ENCODE measurements at places on chromosomes 3 and 15. TPM values are rescaled to one million over a fixed set of nuclear protein-coding genes. Genes with fewer than 3 reads are reported as not detected.
A peak's percentile ranks its signal among the peaks of the same experiment; 100 is the strongest.

GRCh38 chr3:119702530-119703527 is at the start of gene CFAP91:
CFAP91 (plus strand) TSS chr3:119703022; CDS start chr3:119703099, 77 bp downstream.
- peak; percentile 92 for DNase-seq

- DNase-seq, result peak; percentile 91
These were observed 9.8 kb downstream of the RAB27A start for GRCh38 chr15:55279746-55280351.

DNA sequence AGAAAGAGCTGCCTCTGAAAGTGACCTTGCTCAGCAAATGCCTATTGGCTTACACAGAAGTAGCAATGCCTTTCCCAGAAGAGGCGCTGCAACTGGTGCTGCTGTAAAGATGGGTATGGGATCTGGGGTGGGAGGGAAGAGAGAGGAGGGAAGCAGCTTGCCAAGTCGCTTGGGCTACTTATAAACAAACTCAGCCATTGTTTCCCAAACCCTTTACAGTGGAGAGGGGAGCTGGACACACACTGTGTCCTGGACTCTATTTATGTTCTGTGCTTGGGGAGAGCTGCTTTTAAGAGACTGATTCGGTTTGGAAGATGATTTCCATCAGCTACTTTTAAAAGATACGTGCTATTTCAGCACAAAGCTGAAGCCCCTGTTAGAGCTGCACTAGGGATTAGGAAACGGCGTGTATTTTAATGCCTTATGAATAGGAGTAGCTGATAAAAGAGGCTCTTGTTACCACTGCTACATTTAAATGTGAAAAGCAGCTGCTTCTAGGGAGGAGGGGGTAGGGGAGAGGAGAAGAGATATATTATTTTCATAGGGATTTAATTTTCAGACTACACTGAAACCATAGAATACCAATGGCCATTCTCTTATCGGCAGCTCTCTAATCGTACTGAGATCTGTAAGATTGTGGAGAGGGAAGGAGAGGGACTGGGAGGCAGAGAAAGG is 440.6 kb downstream of the MCTP2 start:
- DNase-seq, result peak; percentile 89

DNA sequence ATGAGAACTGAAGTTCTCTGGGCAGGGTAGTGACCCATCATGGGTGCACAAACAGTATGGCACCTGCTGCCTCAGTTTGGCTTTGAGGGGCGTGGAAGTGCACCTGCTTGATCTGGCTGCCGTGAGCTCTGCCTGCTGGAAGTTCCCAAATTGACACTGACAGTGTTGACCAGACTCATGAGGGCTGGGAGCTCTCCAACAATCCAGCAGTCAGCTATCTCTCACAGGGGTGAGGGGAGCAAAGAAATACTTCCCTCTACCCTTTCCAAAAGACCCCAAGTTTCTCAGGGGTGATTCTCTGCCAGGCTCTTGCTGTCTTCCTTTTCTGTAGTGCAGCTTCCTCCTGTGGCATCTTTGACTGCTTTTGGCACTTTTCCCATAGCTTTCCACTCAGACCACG is 49.4 kb upstream of the ROBO1 start:
- no peak for DNase-seq

- DNase-seq, result no peak
These were observed 105.1 kb upstream of the STT3B start for GRCh38 chr3:31427623-31428022.

DNA sequence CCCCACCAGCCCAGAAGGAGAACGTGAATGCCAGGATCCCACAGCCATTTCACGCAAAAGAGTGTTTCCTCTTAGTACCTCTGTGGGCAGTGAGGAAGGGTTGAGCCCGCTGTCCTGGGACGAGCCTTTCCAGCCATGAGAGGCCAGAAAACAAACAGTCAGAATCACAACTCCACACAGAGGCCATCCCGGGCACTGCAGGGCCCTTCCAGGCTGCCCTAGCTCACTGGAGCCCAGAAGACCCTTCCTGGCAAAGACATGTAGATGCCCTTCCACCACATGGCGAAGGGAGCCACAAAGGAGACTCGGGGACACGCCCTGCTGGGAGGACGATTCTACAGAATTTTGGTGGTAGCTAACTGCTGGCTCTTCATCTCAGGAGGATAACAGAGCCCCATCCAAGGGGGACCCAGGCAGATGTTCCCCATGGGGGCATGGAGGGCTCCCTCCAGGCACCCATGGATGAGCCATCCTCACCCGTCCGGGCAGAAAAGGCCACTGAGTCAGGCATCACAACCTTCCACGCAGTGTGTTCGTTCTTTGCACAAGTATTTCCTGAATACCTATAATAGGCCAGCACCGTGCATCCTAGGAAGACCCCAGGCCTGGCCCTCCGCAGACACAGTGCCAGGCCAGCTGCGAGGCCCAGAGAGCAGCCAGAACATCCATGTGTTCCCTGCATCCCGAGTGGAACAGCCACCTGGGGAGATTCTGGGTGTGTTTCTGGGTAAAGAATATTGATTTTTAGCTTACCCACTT is 47.2 kb downstream of the SLC12A8 start:
- peak; percentile 69 for DNase-seq

DNA sequence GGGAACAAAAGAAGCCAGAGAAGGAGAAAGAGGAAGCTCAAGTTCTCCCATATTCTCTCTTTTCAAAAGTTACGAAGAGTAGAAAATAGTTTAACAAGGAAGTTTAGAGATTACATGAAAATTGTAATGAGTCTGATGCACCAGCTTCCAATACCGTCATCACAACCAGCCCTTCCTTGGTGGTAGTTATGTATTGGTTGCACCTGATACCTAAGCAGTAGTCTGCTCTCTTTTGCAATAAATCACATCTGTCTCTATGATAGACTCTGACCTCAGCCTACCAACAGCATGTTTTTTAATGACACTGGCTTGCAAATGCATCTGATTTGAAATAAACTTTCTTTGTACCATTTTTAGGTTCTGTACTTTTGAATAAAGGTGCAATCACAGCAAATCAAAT is 575.8 kb downstream of the FHIT start:
- no peak for DNase-seq

DNA sequence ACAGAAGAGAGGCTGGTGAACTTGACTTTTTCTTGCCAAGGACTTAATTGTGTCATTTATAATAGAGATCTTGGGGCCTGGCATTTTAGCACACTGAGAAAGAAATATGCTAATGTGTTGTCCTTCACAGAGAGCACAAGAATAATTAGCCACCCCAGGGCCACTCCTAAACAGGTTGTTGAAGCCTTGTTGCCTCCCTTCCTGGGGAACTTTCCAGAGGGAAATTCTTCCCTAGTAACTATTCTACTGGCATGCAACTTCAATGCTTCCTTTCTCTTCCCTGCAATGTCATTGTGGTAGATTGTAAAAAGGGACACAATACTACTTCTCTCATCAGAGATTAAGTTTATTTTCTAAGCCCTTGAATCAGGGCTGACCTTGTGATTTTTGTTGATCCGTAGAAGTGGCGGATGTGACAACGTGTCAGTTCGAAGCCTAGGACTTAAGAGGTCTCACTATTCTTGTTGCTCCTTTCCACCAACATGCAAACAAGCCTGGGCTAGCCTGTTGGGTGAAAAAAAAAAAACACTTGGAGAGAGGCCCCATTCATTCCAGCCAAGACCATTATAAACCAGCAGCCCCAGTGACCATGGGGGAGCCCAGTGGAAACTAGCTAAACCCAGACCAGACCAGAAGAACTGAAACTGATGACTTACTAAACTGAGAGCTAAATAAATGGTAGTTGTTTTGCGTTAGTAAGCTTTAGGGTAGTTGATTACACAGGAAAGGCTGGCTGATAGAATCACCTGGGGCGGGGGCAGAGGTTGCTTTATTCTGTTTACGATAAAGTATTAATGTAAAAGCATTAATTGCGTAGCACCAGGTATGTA is 287.2 kb downstream of the SHQ1 start:
- DNase-seq, result no peak

- no peak for DNase-seq
These were observed 162.2 kb downstream of the VGLL3 start for GRCh38 chr3:86828751-86829150.

DNA sequence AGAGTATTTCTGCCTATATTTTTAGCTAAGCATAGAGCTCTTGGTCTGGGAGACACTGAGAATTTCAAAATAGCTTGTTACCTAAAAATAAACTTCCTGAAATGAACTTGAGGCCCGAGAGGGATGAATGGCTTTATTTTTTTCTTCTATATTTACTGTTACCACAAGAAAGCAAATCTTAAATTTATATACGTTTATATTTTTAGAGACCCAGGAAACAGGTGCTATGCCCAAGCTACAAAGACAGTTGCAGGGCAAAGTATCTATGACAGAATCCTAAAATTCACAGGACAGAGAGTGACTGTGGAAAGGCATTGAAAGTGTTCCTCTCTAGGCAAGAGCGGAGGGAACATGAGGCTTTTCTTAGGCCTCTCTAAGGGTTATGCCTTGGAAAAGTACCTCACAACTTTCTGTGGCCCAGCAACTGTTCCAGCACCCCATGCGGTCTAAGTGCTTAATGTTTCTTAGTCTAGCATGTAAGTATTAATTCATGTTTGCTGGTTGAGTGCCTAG is 36.5 kb downstream of the TGFBR2 start:
- DNase-seq, result no peak

DNA sequence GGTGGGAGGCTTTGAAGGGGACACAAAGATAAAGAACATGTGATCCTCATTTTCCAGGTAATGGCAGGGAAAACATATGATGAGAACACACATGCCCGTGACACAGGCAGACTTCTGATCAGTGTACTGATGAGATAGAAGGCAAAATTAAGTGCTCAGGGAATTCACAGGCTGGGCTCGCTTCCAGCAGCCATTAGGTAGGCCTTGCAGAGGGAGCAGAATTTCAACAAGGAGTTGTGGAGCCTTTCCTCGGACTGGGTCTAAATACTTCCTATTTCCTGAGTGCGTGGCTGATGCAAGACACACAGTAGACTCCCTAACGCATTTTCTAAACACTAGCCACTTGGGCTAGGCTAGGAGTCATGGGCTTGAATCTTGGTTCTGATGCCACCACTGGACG is 74.0 kb upstream of the ETV5 start:
- no peak for DNase-seq

DNA sequence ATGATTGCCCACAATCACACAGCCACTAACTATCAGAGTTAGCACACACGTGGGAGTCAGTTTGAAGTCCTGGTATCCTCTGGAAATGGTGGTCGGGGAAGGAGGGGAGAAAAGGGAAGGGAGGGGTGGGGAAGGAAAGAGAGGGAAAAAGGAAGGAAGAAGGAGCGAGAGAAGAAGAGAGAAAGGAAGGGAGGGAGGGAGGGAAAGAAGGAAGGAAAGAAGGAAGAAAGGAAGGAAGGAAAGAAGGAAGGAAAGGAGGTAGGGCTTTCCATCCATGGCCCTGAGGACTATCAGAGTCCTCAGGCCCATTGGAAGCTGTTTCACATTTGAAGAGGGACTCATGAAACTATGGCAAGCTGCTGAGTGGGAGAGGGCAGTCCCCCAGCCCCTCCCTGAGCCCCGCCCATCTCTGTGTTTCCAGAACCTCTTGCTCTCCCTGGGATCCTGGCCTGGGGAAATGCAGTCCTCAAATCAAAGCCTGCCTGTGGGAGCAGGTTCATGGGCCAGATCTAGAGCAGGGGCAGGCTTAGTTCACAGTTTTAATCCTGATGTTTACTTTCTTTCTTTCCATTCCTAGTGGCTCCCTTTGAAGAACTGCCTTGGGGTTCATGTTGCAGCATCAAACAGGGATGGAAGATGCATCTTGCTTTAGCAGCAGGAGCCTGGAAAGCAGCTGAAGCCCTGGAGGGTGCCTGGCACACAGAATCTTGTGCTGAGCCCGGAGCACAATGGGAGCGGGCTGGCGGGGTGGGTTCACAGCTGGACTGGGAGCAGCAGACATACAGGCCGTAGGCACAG is 66.1 kb upstream of the GLCE start:
- DNase-seq, result no peak

GRCh38 chr3:70658513-70659310 is 346.3 kb upstream of the MDFIC2 start:
- DNase-seq, result no peak

GRCh38 chr3:149468504-149469212 is 5.8 kb upstream of the TM4SF4 start:
- peak; percentile 24 for DNase-seq

GRCh38 chr15:37046876-37047614 is 53.3 kb downstream of the MEIS2 start:
- DNase-seq, result no peak

DNA sequence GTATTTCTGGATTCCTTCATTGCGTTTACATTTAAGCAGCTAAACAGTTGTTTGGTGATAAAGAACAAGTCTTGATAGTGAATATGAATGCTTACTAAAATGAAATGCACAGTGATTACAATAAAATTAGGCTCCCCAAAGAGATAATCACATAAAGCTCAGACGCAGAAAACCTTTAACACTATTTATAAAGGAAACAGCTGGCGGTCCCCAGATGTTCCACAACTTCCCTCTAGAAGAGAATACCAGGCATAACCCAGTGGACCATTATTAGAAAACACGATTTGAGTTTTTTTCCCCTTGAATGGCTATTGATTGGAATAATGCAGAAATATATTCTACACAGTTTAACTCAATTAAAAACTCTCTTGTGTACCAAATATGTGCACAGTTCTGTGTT is 573.2 kb downstream of the DIPK2A start:
- no peak for DNase-seq

- DNase-seq, result peak; percentile 65
These were observed 36.0 kb downstream of the MORC1 start for GRCh38 chr3:109081746-109082510.

- no peak for DNase-seq
These were observed 60.1 kb upstream of the PFN2 start for GRCh38 chr3:150030841-150031240.

GRCh38 chr15:53389271-53390037 is 370.0 kb downstream of the WDR72 start:
- no peak for DNase-seq

DNA sequence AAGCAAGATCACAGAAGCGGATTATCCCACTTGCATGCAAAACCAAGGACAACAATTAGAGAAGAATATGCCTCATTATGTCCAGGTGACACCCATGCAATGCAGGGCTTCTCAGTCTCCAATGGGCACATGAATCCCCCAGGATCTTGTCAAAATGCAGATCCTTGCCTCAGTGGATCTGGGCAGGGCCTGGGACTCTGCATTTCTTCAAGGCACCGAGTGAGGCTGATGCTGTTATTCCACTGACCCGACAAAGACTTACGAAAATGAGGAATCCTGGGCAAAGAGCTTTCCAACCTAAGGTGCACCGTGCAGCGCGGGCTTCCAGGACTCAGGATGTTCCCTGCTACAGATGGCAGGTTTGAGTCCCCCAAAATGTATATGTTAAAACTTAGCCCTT is 99.2 kb downstream of the ATP10A start:
- no peak for DNase-seq

GRCh38 chr3:184619369-184619768 is 57.8 kb downstream of the EPHB3 start:
- peak; percentile 80 for DNase-seq

- DNase-seq, result no peak
These were observed 1.3 kb upstream of the ACKR2 start for GRCh38 chr3:42807929-42808328.

Gene GPR160
- total RNA-seq, result 11.2 TPM

Gene PLSCR5
- total RNA-seq, result not detected

Gene ANKUB1
- not detected for total RNA-seq

Gene DNAJA4
- 3.9 TPM for total RNA-seq

Gene CHRFAM7A
- total RNA-seq, result 0.51 TPM

Gene TRIM42
- total RNA-seq, result not detected

Gene MLF1
- 7.1 TPM for total RNA-seq

Gene SPTSSB
- not detected for total RNA-seq

Gene GHSR
- not detected for total RNA-seq

Gene TRH
- not detected for total RNA-seq

Gene ZPLD1
- 0.05 TPM for total RNA-seq
